Ureter (tissue), 1 donor: ENCODE measurements at places on chromosomes 11 and 22.
A peak's percentile ranks its signal among the peaks of the same experiment; 100 is the strongest.

DNA sequence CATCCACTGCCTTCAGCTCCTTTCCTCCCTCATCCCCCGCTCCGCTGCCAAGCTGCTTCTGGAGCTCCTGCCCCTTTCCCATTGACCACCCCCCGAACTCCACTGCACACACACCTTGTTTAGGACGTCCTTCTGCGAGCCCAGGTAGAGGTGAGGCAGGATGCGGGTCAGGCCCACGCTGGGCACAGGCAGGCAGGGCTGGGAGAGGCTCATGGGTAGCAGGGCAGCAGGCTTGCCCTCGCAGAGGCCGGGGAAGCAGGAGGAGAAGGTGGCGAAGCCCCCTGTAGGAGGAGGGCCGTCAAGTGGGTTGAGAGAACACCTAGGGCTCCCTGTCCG, 13.3 kb downstream of the DUSP8 start:
- DNase-seq: no peak

DNA sequence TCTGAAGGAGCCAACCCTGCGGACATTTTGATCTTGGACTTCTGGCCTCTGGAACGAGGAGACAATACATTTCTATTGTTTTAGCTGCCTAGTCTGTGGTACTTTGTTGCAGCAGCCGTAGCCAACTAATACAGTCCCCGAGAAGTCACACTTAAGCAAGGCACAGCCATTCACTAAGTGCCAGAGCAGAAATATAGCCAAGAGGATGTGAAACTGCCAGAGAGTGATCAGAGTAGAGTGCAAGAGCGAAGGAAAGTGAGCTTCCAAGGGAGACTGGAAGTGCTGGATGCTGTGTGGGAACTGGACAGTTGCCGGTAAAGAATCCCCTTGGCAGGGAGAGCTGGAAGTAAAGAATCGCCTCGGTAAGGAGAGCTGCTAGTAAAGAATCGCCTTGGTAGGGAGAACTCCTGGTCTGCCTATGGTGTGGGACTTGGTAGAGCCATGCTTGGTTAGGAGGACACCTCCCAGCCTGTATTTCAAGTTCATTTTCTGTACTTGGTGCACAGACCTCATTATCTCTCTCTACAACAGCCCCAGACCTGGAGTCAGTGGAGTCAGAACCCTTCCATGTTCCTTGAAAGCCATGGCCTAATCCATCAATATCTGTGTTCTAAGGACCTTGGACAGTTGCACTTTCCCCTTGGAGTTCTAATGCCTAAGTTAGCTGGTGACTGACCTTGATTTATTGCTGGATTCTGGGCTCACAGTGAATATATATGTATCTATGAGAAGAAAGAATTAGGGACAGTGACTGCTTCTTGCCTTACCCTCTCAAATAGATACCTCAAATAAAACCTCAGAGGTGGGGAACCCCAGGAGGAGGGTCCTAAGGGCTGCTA, 162.1 kb downstream of the LDLRAD3 start:
- no peak for DNase-seq

DNA sequence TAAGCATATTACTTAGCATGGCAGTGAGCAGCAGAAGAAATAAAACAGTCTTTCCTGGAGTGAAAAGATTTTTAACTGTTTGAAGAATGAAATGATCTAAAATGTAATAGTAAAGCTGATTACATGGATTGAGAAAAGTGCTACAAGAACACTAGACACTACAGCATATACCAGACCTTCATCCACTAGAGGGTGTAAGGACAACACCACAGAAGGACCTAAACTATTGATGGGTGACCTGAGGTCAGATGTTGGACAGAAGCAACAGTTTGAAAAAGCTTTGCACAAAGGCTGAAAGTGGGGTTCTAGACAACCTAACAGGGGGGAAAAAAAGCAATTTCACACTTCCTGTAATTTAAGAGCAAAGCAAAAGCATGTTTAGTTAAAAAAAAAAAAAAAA, 97.7 kb downstream of the RBFOX2 start:
- DNase-seq: no peak

GRCh38 chr22:26068571-26068970, 100.7 kb upstream of the SEZ6L start:
- no peak for DNase-seq

DNA sequence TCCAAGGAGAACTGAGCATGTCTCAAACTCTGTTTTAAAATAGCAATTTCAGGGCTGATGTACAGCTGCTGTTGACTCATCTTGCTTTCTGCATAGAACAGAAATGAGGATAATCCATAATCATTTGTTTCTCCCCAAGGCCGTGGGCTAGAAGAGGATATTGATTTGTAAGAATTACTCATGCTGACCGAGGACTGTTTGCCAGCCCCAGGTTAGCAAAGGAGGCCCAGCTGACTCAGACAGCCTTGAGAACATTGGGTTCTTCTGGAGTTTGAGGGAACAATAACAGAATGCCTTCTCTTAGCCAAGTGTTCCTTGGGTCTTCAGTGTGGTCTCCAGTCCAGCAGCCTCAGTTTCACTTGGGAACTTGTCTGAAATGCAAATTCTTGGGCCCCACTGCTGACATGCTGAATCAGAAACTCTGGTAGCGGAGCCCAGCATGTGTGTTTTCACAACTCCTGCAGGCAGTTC, 92.0 kb downstream of the ZC3H12C start:
- no peak for DNase-seq

DNA sequence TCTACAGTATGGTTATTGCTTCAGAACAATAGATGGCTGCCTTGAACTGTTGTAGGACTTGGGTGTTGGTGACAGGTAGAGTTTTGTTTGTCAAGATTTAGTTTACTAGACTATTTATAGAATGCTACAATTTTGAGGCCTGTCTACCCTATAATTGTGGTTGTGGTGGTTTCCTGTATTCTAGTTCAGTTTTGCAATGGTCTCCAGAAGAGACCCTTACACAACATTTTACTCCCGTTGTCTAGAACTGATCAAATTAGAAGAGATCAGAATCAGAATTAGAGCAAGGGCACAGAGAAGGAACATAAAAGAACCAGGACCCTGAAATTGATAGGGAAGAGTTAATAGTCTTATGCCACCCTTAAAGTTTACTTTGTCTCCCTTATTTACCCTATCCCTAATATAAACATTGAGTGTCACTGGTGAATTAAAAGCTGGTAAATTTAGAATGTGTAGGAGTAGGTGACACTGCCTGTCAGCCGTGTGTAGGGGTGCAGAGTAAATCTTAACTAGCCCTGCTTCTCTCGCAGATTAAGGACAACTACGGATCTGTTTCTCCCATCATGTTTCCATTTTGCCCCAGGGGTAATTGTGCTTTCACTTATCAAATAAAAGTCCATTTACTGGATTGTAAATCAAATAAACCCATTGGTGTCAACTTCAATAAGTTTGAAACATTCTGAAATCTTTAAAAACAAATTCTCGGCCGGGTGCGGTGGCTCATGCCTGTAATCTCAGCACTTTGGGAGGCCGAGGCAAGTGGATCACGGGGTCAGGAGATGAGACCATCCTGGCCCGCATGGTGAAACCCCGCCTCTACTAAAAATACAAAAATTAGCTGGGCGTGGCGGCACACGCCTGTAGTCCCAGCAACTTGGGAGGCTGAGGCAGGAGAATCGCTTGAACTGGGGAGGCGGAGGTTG, 10.9 kb upstream of the PHLDB1 start:
- no peak for DNase-seq

DNA sequence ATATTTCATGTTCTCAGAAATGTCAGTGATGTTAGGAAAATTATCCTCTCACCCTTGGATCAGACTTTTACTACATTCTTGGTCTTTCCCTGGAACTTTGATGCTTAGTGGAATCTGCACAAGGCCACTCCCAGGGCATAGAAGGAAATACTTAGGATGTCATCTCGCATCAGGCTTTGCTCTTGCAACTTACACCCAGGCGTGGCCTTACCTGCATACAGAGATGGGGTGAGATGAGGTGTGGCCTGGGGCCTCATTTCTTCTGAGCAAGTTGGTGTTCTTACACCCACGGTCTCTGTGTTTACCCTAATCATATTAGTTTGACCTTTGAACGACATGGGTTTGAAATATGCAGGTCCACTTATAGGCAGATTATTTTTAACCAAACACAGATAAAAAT, 19.0 kb upstream of the OR52K2 start:
- DNase-seq: no peak

- DNase-seq: no peak
Observed at GRCh38 chr11:69409812-69410645, 71.4 kb upstream of the LINC01488 start.

- DNase-seq: no peak
Observed at GRCh38 chr11:128723531-128723930, 29.7 kb downstream of the FLI1 start.

DNA sequence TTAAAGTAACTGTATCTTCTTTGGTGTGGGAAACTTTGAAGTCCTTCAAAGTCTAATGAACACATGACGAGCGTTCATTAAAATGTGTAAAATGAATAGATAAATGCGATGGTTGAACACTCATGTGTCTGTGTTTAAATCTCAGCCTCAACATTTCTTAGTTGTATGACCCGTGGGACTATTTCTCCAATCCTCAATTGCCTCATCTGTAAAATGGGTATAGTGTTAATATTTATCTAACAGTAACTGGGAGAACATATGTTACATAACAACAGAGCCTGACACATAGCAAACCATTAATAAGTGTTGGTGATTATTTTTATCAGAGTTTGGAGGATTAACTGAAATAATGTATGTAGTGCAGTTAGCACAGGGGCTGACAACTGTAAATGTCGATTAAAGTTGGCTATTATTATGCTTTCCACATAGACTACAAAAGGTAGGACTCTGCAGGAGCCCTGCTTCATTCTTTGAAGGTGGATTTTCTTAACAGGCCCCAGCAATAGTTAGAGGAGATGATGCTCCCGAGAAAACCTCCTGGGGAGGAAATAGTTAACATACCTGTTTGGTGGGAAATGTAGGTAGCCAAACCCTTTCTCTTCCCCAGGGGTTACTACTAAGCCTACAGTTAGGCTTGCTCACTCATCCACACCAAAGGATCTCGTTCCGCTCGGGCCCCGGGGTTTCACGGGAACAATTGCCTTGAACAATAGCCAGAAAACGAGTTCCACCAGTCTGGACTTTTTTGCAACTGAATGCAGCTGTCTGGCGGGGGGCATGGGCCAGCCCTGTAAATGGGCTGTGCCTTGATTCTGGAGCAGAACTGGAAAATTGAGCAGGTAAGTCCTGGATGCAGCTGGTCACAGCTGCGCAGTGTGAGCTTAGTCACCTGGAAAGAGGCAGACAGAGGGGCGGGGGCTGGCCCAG, 133.4 kb downstream of the DBX1 start:
- no peak for DNase-seq

GRCh38 chr22:20615021-20615420, 107.6 kb downstream of the MED15 start:
- no peak for DNase-seq

- no peak for DNase-seq
Observed at GRCh38 chr11:126214441-126214840, 2.9 kb downstream of the FAM118B start.

DNA sequence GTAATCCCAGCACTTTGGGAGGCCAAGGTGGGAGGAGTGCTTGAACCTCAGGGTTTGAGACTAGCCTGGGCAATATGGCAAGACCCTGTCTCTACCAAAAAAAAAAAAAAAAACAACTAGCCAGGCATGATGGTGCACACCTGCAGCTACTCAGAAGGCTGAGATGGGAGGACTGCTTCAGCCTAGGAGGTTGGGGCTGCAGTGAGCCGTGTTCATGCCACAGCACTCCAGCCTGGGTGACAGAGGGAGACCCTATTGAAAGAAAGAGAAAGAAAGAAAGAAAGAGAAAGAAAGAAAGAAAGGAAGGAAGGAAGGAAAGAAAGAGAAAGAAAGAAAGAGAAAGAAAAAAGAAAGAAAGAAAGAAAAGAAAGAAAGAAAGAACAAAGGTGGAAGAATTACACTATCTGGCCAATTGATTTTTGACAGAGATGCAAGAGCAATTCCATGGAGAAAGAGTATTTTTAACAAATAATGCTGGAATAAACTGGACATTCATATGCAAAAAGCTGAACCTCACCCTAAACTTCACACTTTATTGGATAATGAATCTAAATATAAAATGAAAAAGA, 33.9 kb upstream of the SLC25A1 start:
- no peak for DNase-seq

GRCh38 chr22:28034760-28035401, 115.8 kb upstream of the PITPNB start:
- peak; percentile 79 for DNase-seq

- peak; percentile 66 for DNase-seq
Observed at GRCh38 chr11:59173080-59173963, 1.4 kb downstream of the DTX4 start.

- DNase-seq: no peak
Observed at GRCh38 chr11:2987881-2988861, 4.0 kb downstream of the NAP1L4 start.

GRCh38 chr11:130379276-130379675, 49.1 kb downstream of the ADAMTS8 start:
- DNase-seq: no peak
